Frontal cortex (tissue), 4 donors: ENCODE measurements at places on chromosomes 1 and 21. TPM values are rescaled to one million over a fixed set of nuclear protein-coding genes. Genes with fewer than 3 reads are reported as not detected.
A peak's percentile ranks its signal among the peaks of the same experiment; 100 is the strongest.

The AIRE gene
- total RNA-seq = 0.41 TPM

DNA sequence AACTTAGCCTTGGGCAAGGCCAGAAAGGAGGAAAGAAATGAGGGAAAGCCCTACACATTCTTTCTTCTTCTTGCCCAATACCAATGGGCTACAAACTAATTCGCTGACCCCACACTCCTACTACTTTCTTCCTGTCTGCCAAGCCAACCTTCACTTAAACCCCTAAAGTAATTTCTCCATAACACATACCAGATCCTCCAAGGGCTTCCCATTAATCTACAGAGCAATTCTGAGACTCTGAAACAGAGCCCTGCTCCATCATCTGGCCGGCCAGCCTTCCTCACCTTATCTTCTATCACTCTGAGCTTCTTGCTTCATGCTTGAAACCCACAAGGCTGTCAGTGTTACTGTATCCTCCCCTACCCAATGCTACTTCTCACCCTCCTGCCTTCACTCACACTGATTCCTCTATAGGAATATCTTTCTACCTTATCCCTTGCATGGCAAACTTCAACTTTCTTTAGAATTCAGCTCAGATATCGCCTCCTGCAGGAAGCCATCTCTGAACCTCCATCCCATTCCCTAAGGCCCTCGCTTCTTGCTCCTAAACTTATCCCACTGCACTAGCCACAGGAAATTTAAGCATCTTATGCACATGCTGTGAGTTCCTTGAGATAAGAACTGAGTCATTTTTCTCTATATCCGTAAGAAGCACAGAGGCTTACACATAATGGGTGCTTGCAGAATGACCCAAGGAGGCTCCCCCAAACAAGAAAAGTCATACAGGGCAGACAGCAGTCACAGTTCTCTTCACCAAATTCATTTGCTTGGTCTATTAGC, 81.9 kb downstream of the JAK1 start:
- no peak for DNase-seq

GRCh38 chr1:162471290-162471853, 26.2 kb upstream of the UHMK1 start:
- no peak for DNase-seq

GRCh38 chr1:67764633-67765032, 68.6 kb downstream of the GNG12 start:
- no peak for DNase-seq

DNA sequence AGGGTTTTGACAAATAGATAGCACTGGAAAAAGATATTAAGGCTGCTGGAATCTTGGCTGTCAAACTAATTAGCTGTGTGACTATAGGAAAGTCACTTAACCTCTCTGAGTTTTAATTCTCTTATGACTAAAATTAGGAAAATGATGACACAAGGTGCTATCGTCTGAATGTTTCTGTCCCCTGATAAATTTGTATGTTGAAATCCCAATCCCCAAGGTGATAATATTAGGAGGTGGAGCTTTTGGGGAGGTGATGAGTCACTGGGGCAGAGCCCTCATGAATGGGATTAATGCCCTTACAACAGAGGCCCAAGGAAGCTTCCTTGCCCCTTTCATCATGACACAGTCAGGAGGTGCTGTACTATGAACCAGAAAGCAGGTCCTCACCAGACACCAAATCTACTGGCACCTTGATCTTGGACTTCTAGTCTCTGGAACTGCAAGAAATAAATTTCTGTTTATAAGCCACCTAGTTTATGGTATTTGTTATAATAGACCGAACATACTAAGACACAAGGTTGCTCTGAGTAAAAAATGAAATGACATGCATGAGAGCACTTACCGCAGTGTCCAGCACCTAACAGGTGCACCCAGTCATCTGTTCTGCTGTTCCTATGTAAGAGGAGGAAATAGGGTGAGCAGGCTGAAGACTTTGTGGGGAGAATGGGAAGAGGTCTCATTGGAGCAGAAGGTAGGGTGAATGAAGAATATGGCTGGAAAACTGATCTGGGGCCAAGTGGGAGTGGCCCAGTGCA, 26.3 kb upstream of the DISP1 start:
- DNase-seq = no peak

The PLA2G2D gene
- not detected for total RNA-seq

GRCh38 chr1:19326748-19327065, 14.6 kb downstream of the SLC66A1 start:
- DNase-seq = no peak

- no peak for DNase-seq
These were observed 188.9 kb upstream of the PLXNA2 start for GRCh38 chr1:208433086-208433485.

DNA sequence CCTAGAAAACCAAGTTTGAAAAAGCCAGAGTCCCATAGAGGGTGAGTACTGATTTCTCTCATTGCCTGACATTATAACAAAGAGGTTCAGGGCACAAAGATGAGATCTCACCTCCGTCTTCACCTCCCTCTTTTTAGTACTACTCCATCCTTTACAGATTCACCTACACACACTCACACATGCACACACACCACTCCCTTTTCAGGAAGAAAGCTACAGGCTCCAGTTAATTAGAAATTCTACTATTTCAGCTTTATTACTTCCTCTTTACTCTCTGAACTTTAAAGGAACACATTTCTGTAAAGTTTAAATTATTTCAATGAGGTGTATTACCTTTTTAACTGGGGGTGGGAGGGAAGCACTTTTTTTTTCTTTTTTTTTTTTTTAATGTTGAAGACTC, 59.6 kb upstream of the PRDX6 start:
- no peak for DNase-seq

The LCE1A gene
- total RNA-seq = not detected

GRCh38 chr1:245247801-245248200, 93.0 kb downstream of the KIF26B start:
- DNase-seq = no peak

The SUSD4 gene
- total RNA-seq = 16.7 TPM

DNA sequence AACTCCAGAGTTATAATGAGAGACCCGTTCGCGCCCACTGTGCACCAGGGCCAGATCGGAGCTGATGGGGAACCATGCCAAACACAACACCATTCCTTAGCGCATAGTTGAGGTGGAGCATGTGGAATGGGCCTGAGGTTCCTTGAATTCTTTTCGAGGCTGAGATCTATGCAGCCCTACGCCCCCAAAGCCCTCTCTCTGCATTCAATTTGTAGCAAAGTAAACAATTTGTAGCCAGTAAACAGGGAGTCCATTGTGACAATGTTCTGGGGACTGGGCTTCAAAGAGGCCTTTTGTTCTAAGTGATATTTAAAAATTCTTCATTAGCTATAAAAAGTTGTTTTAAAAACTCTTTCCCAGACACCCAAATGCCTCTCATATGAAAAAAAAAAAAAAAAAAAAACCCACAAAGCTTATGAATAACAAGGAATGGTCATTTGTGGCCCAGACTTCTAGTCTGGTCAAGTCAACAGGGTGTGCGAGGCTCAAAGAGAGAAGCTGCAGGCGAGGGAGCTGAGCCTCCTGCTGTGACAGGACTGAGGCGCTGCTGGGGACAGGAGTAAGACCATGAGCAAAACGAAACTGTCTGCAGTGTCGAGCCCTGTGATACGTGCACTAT, 30.6 kb upstream of the KCNE2 start:
- no peak for DNase-seq

- no peak for DNase-seq
These were observed 20.4 kb upstream of the GNG12 start for GRCh38 chr1:67853704-67854103.

The KCTD3 gene
- 55.4 TPM for total RNA-seq

The LENEP gene
- total RNA-seq = 1.2 TPM

GRCh38 chr1:203691447-203691846, 64.8 kb downstream of the ATP2B4 start:
- DNase-seq = no peak

The LCE3D gene
- total RNA-seq = not detected

The PDC gene
- total RNA-seq = not detected

The SPRR2A gene
- total RNA-seq = not detected

The NECTIN4 gene
- not detected for total RNA-seq

DNA sequence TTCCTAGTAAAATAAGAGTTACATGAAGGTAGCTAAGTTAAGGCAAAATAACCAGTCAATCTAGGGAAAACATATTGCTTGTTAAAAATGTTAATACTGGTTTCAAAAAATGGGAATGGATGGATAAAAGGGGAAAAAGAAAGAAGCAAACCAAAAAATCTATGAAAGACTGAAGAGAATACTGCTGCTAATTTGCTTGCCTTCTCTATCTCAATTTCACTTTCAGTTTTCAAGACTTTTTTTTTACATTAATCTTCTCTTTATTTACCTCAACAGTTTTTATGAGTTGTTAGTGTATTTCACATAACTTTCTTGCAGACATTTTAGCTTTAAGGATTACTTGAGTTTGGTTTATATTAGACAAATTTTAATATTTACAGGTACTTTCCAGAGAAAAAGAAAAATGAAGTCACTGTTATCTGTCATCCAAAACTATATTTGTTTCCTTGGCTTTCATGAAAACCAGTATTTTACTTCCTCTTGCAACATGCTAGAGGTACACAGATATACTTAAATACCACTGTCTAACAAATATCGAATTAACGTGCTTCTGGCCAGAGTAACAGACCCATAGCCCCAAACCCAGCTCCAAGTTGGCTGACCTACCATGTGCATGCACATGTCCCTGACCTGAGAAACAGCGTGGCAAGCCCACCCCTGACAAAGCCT, 70.7 kb downstream of the COL24A1 start:
- no peak for DNase-seq

The S100A5 gene
- total RNA-seq = not detected

The RNF115 gene
- total RNA-seq = 26.5 TPM

The RGS2 gene
- total RNA-seq = 55.4 TPM

DNA sequence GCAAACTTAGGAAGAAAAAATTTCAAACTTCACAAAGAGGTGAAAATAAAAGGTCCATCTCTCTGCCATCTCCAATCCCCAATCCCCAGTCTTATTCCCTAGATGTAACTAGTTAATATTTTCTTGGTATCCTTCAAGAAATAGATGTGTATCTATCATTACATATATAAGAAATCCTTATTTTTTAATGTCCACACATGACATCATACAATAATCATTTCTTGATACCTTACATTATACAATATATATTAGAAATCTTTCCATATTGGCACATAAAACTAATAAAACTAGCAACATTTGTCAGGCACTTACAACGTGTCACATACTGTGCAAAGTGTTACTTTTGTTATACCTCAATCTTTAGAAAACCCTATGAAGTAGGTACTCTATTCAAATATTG, 16.2 kb downstream of the DOCK7 start:
- DNase-seq = no peak

- no peak for DNase-seq
These were observed 8.7 kb upstream of the MAP3K7CL start for GRCh38 chr21:29121759-29122158.

- DNase-seq = no peak
These were observed 61.6 kb downstream of the LRRN2 start for GRCh38 chr1:204623894-204624361.

GRCh38 chr1:205601205-205601604, 30.6 kb downstream of the ELK4 start:
- DNase-seq = no peak

GRCh38 chr1:210796421-210796820, 337.5 kb downstream of the KCNH1 start:
- DNase-seq = no peak

DNA sequence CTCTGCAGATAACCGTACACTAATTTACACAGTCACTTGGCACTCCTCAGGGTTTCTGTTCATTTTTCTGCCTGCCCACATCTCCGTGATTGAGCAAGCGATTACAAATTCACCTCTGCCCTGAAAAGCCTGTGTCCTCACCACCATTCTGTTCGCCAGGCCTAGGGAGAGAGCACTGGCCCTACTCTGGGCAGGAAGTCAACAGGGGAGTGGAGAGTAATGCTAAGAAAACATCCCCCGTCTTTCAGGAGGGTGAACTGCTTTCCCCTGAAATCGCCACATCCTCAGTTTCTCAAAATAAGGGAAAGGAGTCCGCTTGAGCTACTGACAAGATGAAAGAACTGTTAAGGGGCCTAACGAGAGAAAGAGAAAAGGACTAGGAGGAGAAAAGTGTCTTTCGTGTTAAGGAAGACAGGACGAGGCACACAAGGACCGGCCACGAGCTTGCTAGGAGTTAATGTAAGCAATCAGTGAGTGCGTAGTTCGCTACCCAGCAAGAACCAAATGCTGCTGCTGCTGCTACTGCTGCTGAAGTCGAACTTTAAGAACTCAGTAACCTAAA, 632 bp downstream of the PEX19 start:
- DNase-seq = no peak

- DNase-seq = no peak
These were observed 73.8 kb downstream of the LYPLAL1 start for GRCh38 chr1:219247441-219247840.

DNA sequence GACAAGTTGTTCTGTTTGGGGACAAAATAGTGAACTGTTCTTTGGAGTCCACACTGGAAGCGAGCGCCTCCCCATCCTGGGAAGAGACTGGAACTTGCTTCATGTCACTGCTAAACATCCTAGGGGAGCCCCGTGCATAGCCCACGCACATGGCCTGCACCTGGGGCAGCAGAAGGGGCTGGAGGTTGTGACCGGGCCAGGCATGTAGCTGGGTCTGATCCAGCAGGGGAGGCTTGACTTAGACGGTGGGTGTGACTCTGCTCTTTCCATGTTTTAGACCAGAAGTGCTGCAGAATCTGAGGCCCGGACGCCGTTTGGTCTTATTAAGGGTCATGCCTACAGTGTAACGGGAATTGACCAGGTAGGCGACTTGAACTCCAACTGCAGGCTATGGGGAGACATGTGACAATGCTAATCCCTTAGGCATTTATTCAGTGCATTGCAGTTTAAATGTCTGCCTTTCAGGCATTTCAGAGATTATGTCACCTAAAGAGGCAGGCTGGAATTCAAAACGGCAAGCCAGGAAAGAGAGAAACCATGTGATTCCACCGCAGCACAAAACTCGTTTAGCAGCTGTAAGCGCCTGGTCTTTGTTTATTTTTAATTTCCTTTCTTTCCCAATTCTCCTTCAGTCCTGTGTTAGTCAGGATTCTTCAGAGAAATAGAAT, 21.8 kb downstream of the CAPN9 start:
- no peak for DNase-seq

DNA sequence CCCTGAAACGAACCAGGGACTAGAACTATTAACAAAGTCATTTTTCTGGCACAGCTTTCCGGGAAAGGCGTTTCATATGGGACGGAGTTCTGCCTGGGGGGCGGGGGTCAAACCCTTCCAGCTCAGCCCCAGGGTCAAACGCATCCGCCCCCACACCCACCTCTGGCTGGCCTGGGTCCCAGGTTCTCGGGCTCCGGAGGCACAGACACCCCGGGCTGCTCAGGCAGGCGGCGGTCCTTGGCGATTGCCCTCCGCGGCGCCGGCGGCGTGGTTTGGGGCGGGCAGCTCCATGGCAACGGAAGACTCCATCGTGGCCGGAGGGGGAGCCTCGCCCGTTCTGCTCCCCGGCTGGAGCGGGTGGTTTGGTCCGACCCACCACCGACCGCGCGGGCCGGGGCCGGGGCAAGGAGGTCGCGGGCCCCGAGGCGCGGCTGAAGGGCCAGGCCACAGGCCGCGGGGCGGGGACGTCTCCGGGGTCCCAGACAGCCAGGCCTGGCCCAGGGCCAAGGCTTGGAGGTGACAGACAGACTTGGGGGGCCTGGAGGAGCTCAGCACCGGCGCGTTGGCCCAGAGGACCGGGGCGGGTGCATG, at the start of gene CFAP74:
Gene CFAP74, minus strand, starts transcription at position 246 of the 591 bp plus-strand sequence. CDS start 12,830 bp downstream, outside the sequence.
- DNase-seq = peak; percentile 83

- DNase-seq = no peak
These were observed 33.1 kb upstream of the GORAB start for GRCh38 chr1:170498876-170499275.

GRCh38 chr1:182622901-182623528, 18.8 kb upstream of the RGS16 start:
- no peak for DNase-seq

The WNT2B gene
- 2.0 TPM for total RNA-seq

- no peak for DNase-seq
These were observed 1.7 kb downstream of the ARID1A start for GRCh38 chr1:26697431-26697977.
